ENCODE measurements at places on chromosomes 1 and 21. TPM values are rescaled to one million over a fixed set of nuclear protein-coding genes. Genes with fewer than 3 reads are reported as not detected.

Gene NPPB
- 0.91 TPM for total RNA-seq

Gene GPR37L1
- total RNA-seq = 0.13 TPM

- no peak overlapping the region for H3K4me3 ChIP-seq
- no peaks in the 10 kb centered on the region for H3K36me3 ChIP-seq
- H3K27ac ChIP-seq = no peak overlapping the region
These were observed 39.3 kb downstream of the CRP start for GRCh38 chr1:159675046-159675445.

GRCh38 chr1:167430134-167430848 is 88.0 kb downstream of the CD247 start:
- no peaks in the 10 kb centered on the region for H3K36me3 ChIP-seq
- no peak overlapping the region for H3K27ac ChIP-seq
- peaks cover 27% of the 10 kb centered on the region for H3K4me1 ChIP-seq
- DNase-seq = peak; percentile 61

DNA sequence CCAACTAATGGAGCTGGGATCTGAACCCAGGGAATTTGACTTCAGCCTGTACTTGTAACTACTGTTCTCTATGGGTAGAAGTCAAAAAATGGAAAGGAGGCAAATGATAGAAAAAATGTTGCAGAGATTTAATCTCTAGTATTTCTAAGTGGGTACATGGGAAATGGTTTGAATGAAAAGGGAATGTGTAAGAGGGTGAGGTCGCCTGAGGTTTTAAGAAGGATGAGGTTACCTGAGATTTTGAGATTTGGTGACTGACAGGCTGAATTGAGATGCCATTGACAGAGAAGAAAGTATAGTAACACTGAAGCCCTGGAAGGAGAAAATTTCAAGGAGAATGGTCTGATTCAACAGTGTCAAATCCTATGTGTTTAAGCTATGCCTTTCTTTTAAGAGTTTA is 5.5 kb downstream of the CAMSAP2 start:
- no peaks in the 10 kb centered on the region for H3K36me3 ChIP-seq
- peaks cover 5% of the 10 kb centered on the region for H3K4me1 ChIP-seq

- no peak overlapping the region for H3K4me3 ChIP-seq
- H3K27ac ChIP-seq = no peak overlapping the region
- peaks cover 5% of the 10 kb centered on the region for H3K36me3 ChIP-seq
- no peak for DNase-seq
These were observed 78.7 kb downstream of the PBX1 start for GRCh38 chr1:164637461-164638375.
